ENCODE measurements at places on chromosomes 7 and 10.

- DNase-seq = no peak
These were observed 84.5 kb downstream of the AOAH start for GRCh38 chr7:36639826-36640225.

DNA sequence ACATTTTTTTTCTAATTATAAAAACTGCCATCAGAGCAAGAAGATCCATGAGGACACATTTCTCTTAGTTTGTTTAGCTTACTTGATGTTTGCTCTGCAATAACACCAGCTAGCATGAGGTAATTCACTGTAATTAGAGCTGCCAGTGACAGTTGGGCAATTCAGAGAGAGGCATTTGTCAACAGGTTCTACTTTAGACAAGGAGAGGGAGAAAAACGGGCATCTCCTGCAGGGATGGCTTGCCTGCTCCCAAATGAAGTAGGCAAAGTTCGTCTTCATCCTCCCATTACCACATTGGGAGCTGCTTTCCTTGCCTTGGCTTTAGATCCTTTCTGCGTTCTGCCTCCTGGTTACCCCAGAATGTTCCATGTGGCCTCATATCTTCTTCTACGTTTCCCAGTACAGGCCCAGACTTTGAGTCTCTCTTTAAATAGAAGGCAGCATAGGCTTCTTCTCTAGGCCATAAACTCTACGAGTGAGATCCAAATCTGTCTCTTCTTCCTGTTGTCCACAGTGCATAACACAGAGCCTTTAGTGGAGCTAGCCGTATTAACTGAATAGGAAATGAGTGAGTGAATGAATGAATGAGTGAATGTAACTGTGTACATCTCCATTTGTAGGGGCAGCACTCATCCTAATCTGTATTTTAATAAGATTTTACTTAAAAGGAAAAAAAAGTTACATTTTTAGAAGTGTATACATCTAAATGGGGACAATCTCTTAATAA lies 21.2 kb downstream of the ASB15 start:
- DNase-seq = peak; percentile 3

- DNase-seq = no peak
These were observed 22.9 kb upstream of the DUSP5 start for GRCh38 chr10:110474826-110475225.

DNA sequence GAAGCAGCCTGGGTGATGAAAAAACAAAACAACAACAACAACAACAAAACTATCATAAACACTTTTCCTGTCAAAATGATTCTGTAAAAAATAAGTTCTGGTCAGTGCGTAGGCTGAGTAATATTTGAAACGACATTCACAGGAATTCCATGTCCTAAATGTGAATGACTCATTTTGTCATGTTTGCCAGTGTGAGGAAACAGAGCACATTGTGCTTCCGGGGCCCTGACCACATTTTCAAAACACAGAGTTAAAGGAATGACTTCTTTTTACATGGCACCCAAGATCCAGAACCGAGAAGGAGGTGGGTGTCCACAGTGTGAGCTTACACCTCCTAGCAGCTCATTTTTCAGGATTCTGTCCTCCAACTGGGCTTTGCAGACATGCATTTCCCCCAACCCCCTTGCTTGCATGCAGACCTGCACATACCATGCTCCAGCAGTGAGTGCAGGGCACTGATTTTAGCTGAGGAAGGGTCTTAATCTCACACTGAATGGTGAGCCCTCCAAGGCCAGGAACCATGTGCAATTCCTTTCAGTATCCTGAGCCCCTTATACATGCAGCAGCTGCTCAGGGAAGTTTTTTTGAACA lies 3.0 kb downstream of the CLRN3 start:
- DNase-seq = no peak

GRCh38 chr7:28528899-28529298 lies 116.6 kb downstream of the CREB5 start:
- no peak for DNase-seq

- DNase-seq = peak; percentile 10
These were observed 120.6 kb downstream of the PRPF18 start for GRCh38 chr10:13707156-13707881.

DNA sequence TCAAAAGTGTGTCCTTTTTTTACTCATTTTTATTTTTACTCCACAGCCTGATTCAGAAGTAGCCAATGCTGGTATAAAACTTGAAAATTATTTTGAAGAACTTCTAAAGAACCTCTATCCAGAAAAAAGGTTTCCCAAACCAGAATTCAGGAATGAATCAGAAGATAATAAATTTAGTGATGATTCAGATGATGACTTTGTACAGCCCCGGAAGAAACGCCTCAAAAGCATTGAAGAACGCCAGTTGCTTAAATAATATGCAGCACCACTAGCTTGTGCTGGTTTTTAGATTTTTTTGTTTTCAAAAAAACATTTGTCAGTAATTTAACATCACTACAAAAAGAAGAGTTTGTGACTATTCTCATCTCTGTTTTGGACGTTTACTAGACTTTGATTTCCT lies 116.5 kb downstream of the SVOPL start:
- DNase-seq = no peak

DNA sequence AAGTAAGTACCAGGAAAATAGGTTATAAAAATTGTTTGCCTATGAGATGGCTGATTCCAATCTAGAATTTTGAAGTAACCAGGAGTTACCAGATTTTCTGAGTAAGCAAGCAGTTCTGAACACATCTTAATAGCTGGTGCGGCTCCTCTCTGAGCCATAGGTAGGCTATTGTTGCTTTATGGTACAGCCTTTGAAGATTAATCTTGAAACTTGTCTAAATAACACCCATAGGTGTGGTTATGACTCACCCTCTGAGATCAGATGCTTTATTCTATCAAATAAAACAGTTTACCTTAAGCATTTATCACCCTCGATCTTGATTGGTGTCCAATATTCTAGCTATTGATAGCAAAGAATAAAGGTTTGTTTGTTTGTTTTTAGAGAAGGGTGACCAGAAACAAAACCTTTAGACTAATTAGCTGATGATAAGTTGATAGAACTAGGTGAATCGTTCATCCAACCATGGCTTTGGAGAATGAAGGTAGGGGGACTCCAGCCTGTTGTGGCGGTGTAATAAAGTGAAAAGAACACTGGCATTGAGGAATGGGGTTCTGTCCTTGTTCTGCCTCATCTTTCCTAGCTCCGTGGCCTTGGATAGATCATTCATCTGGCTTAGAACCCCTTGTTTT lies 72.2 kb downstream of the VTI1A start:
- no peak for DNase-seq

- no peak for DNase-seq
These were observed 46.5 kb upstream of the MSMB start for GRCh38 chr10:46092524-46093081.

DNA sequence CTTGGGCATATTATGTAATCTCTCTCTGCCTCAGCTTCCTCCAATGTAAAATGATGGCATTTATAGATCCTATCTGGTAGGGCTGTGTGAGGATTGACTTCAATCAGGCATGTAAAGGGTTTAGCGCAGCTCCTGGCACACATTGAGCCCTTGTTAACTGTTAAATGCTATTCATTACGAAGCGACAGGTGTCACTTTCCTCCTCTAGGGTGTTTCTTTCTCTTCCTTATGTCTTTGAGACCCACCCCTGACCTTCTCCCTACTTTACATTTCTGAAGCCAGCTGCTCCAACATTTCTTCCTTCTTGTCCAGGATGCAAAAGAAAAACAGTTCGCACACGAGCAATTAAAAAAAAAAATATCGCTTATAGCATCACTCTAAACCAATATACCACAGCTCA lies 5.7 kb upstream of the R3HCC1L start:
- no peak for DNase-seq

GRCh38 chr7:21454182-21454581 lies 26.3 kb downstream of the SP4 start:
- no peak for DNase-seq

DNA sequence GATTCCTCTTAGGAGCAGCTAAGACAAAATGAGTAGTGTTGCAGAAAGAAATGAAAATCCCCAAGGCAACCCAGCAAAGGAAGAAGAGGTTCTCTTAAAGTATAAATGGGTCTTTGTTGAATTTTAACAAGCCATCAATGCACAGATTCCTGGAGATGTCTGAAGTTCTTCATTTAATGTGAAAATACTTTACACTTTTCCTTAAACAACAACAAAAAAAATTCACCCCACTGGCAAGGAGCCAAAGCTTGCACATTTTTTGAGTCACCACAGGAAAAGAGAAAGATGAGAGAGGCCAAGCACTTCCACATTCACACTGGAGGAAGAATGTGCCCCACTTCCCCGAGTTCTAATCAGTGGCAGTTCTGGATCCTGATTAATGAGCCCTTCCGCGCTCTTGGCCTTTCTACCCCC lies 286.4 kb upstream of the MEOX2 start:
- DNase-seq = no peak

DNA sequence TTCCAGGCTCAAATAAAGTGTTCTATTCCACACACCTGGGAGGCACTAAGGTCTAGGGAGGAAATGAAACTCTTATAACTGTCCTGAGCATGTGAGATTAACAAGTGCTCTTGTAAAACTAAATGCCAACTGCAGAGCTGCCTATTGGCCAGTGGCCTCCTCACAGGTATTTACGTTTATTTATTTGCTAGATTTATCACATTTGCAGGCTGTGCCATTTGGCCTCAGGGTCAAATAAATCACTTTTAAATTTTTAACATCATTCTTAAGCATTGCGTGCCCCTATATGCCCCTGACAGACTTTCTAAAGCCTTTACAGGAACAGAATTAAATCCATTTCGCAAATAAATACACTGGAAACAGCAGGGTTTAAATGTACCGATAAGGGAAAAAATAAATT lies 381.8 kb upstream of the NFE2L3 start:
- no peak for DNase-seq

DNA sequence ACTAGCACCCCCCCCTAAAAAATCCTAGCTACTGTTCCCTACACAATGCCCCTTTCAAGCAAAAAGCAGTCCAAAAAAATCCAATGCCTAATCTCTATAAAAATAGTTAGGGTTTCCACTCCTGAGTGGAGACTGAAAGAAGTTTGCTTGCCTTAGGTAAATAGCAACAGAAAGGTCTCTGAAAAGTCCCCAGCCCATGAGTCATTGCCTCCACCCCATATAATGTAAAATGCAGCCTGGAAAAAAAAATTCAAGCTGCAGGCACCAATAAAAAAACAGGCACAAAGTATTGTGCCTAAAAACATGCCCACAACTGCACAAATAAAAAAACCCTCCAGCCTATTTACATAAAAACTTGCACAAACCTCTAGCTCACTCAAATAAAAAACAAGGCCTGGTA lies 47.5 kb downstream of the ZNF680 start:
- DNase-seq = no peak

DNA sequence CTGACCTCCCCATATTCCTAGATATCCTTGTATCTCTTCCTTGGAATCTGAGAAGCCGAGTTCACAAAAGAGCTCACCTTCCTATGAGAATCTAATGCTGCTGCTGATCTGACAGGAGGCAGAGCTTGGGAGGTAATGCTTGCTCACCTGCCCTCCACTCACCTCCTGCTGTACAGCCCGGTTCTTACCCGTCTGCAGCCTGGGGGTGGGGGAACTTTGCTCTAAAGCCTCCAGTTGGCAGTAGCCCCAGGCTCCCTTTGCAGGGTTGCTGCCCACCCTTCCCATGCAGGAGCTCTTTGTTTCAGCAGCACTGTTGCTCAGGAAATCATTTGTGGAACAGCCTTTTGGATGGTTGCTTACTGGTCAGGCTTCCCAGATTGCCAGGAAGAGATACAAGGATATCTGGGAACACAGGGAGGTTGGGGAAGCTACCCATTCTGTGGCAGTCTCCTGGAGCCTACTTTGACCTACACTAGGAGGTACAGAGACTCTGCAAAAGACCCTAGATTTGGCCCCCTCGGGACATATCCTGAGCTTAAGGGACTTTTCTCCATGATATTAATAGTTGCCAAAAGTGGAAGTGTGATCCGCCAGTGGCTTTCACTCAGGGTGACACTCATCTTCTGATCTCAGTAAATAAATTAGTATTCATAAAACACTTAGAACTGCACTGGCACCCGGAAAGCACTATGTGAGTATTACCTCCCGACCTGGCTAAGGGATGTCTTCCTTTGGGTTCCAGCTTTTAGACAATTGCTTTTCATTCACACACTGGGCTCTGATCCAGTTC lies 363.7 kb upstream of the PODXL start:
- no peak for DNase-seq

DNA sequence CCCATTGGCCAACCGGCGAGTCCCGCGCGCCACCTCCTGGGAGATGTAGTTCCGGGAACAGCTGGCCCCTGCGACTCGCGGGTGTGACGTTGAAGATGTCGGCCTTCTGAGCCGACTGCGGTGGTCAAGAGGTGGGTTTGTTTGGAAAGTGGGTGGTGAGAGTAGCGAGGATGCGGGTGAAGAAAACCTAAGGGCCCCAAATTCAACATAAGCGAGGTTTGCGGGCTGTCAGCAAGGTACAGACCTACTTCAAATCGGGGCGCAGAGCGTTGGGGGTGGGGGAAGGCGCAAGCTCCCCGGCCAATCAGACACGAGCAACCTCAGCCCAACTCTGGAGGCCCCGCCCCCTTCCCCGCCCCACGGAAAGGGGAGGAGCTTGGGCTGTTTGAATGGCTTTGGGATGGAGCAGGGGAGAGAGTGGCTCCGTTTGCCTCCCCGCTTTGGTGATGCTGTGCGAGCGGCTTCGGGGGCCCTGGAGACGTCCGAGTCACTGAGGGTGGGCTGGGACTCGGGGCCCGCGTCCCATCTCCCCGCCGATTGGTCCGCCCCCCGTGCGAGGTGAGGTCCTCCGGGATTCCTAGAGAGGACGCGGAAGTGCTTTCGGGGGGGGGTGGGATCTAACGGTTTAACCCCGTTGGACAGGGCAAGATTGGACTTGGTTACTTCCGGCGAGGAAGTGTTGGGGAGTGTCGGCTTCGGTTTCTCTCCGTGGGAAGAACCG lies at the start of gene ZKSCAN5:
TSS of gene ZKSCAN5 (plus strand) at position 60 of the 721 bp plus-strand sequence. CDS start 1,383 bp downstream, outside the sequence.
- DNase-seq = peak; percentile 99

- DNase-seq = peak; percentile 64
These were observed 481.0 kb upstream of the SEMA3A start for GRCh38 chr7:84675633-84676034.

GRCh38 chr10:30688456-30688855 lies 58.9 kb upstream of the LYZL2 start:
- DNase-seq = no peak

DNA sequence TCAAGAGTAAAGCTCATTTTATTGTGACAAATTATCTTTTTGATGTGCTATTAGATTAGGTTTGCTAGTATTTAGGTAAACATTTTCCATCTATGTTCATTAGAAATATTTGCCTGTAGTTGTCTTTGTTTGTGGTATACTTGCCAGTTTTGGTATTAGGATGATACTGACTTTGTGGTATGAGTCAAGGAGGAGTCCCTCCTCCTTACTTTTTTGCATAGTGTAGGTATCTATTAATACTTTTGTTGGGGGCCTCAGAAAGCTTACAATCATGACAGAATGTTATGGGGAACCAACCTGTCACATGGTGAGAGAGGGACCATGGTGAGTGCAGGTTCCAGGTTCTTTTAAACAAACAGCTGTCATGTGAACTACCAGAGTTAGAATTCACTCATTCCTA lies 102.1 kb downstream of the ZWINT start:
- no peak for DNase-seq

DNA sequence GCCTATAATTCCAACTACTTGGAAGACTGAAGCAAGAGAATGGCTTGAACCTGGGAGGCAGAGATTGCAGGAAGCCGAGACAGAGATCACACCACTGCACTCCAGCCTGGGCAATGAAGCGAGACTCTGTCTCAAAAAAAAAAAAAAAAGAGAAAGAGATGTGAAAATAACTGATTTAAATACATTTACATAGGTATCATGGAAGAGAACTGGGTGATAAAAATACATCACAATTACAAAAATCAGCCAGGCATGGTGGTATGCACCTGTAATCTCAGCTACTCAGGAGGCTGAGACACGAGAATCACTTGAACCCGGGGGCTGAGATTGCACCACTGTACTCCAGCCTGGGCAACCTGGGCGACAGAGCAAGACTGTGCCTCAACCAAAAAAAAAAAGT lies 19.8 kb downstream of the NANOS1 start:
- DNase-seq = no peak

GRCh38 chr10:7512487-7512886 lies 101.7 kb upstream of the SFMBT2 start:
- no peak for DNase-seq
